ENCODE measurements at places on chromosomes 3 and 15. TPM values are rescaled to one million over a fixed set of nuclear protein-coding genes. Genes with fewer than 3 reads are reported as not detected.

DNA sequence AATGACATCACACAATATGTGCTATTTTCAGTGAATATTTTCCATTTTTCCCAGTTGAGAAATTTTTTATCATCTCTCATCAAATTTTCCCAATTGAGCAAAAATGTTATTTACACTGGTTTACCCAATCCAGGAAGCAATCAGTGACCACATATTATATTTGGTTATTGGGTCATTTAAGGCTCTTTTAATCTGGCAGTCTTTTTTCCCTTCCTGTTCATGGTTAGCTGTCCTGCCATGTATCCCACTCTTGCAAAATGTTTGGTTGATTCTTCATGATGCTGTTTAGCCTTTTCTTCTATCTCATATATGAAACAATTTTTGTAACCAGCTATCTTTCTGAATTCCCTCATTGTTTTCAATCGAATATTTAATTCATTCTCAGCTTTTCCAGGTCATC lies 626.0 kb downstream of the RBMS3 start:
- DNase-seq: no peak

DNA sequence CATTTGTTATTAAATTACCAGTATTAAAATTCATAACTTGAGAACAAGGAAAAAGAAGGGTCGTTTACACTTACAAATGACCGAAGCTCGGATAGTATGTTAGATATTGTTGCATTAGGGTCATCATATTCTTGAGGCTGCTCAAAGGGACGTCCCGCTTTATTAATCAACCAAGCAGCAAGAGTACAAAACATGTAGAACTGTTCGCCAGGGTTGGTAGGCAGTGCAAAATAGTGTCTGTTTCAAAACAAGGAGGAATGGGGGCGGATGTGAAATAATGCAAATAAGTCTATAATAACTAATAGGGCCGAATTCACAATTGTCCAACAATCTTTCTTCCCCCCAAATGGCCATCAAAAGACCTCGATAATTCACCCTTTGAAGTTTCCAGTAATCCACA lies 2.9 kb downstream of the IFT57 start:
- DNase-seq: no peak

DNA sequence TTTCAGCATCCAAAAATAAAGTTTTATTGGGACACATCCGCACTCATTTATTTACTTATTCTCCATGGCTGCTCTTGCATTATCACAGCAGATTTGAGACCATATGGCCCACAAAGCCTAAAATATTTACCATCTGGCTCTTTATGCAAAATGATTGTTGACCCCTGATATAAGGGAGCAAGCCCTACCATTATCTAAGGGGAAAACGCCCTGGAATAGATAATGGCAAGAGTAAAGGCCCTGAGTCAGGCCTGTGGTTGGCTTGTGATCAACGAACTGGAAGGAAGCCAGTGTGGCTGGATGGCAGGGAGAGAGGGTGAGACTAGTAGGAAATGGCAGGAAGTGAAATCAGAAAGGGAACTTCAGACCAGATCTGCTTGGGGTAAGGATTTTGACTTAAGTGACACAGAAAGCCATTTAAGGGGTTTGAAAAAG lies 24.6 kb upstream of the DMXL2 start:
- no peak for DNase-seq

DNA sequence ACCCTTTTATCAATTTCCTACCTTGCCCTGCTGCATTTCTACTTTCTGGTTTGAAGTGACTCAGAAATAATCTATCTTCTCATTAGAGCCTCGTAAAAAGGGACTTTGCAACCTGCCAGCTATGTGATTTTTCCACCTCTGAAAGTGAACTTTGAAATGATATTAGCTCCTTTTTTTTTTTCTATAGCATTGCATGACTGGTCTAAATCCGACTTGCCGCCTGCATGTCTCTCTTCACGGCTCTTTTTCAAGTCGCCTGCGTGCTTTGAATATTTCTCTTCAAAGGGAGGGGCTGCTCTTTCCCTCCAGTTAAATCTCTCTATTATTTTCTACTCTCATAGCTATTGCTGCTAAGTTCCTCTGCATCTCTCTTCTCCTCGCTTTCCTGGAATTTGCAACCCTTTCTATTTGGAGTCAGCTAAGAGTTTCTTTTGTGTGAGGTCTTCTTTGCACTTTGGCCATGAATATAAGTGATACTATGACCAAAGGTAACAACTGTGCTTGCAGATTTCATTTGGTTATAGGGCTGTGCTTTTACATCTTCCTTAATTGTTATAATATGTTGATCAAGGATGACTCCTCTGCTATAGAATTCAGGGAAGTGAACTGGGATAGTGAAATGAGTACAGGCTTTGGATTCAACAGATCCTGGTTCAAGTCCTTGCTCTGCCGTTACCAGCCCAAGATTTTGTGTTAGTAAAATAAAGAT lies 541.1 kb downstream of the AGBL1 start:
- no peak for DNase-seq

DNA sequence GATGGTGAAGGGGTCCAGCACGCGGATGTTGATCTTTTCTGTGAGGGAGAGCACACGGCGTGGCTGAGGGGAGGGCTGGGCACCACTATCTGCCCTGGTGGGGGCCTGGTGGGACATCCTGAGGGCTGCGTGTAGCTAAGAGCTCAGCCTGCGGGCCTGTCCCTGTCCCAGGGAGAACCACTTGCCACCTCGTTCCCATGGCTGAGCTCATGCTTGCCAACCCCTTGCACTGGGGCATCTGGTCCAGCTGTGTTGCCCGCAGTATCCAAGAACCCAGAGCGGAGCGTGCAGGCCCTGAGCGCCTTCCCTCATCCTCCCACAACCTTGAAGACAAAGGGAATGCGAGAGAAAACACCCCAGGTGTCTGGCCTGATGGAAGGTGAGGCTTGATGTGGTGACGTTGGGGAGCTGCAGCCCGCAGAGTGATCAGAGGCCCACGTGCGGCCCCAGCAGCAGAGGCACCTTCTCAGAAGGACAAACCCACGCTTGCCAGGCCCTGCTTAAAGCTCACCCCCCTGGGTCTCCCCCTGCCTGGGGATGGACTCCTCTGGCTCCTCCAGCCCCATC lies 28.9 kb downstream of the TKT start:
- no peak for DNase-seq

GRCh38 chr15:38460543-38460942 lies 6.6 kb downstream of the FAM98B start:
- DNase-seq: no peak

DNA sequence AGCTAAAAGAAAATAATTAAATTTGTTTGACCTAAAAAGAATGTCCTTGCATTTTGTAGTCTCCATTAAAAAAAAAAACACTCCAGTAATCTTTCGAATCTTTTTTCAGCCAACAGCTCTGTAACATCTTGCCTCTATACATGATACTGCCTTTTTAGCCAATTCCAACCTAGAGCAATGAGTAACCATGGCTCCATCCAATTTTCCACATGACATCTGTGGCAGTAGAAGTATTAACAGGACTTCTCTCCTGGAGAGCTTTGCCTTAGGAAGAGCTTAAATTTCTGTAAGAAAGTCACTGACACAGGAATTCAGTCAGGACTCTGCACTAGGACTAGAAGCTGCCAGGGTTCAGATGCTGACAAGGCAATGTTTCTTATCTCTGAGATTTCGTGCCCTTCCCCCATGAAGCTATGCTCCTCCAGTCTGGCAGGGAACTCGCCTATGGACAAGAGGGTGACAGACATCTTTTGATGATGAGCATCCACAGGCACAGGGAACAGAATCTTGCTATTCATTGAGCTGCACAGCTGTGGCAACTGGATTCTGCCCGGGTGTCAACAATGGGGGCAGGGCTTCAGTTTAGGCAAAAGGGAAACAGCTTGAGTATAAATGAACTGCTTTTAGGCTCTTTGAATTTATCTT lies 81.8 kb downstream of the ALCAM start:
- DNase-seq: no peak

DNA sequence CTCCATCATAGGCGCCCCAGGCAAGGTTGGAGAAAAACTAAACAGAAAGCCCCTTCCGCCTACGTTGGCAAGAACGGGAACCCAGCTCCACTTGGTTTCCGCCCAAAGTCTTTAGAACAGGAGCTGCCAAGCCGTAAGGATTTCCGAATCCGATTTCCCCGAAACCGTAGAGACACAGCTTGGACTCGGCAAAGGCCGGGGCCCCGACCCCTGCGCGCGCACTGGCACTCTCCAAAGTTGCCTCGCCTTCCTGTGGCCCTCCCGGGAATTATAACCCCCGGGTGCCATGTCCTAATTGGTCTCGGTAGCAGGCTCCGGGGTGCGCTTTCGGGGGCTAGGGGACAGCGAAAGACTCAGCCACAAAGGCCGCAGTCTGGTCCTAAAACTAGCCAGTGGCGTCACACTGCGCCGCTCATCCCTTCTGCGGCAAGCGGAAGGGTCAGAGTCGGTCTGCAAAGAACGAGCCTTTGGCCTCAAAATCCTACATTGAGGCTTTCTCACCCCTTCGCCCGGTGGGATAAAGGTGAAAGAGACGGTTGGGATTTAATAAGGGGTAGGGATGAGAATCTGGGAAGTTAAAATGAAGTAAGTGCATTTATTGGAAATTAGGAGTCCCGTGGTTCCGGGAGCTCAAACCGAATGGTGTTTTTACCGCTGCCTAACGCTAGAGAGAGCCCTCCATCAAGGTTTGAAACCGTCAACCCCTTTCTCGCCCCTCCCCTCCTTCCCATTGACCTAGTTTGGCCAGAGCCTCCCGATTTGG lies 6.8 kb downstream of the BCL6 start:
- no peak for DNase-seq

- DNase-seq: no peak
These were observed 4.5 kb upstream of the LSAMP start for GRCh38 chr3:116449546-116450350.

GRCh38 chr3:105343991-105344390 lies 22.7 kb upstream of the ALCAM start:
- DNase-seq: no peak

- no peak for DNase-seq
These were observed 240.9 kb downstream of the VPS13C start for GRCh38 chr15:61819386-61819785.

GRCh38 chr3:160665784-160666526 lies 11.0 kb upstream of the ARL14 start:
- DNase-seq: peak; percentile 36

DNA sequence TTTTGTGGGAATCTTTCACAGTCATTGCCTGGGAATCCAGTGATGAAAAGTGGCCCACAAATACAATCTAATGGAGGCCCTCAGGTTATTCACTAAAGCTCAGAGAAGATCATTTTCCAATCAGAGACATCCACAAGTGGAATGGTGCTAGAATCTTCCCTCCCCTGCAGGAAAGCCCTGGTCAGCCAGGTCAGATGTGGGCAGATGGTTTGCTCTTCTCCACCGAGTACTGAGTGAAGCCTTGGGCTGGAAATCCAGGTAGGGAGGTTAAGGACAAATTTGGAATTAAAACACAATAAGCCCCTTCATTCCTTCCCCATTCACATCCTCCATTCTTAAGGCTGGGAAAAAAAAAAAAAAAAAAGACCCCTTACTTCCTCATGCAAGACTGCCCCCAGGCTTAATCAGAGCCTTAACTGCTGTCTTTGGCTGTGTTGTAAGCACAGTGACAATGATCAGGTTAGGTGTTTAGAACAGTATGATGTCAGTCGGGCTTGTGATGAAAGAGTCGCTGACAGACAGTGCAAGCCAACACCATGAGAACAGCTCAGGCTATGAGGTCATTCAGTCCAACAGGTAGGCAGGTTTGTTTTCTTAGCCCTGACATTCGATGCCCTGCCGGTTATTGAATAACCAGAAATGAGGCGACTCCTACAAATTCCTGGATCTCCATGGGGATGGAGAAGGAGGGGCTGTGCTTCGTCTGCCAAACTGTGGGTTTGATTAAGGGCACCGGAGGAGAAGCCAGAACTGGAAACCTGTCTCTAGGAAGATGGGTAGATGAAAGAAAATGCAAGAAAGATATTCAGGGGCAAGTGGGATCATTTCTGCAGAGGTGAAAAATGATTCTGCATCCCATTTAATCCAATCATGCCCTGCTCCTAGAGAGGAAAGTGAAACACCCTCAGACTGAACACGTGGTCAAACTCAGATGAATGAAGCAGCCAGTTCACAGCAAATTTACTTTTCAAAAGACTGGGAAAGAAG lies 23.5 kb upstream of the HES1 start:
- DNase-seq: no peak

Gene TRIM42
- not detected for polyA plus RNA-seq

Gene SLC35G2
- 5.5 TPM for polyA plus RNA-seq

Gene SNURF
- polyA plus RNA-seq: 3.1 TPM

Gene ZNF660
- 0.72 TPM for polyA plus RNA-seq

Gene LYZL4
- polyA plus RNA-seq: not detected

Gene CSTA
- 0.70 TPM for polyA plus RNA-seq

Data from BJ (cell line).